ENCODE measurements at places on chromosomes 6 and 20.

DNA sequence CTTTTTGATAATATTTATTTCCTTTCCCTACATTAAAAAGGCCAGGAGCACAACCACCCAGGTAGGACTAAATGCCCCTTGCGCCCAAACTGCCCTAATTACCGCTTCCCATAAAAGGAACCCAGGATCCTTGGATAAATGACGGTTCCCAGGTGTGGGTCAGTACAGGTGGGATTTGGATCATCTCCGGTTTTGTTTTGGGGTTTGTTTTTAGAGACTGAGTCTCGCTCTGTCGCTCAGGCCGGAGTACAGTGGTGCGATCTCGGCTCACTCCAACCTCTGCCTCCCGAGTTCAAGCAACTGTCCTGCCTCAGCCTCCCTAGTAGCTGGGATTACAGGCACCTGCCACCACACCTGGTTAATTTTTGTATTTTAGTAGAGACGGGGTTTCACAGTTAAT lies 28.4 kb downstream of the ZNF217 start:
- no peak for DNase-seq

- DNase-seq = no peak
Measured at GRCh38 chr20:34389954-34390555, 27.0 kb downstream of the ITCH start.

- no peak for DNase-seq
Measured at GRCh38 chr6:125469915-125470314, 168.1 kb upstream of the HDDC2 start.

DNA sequence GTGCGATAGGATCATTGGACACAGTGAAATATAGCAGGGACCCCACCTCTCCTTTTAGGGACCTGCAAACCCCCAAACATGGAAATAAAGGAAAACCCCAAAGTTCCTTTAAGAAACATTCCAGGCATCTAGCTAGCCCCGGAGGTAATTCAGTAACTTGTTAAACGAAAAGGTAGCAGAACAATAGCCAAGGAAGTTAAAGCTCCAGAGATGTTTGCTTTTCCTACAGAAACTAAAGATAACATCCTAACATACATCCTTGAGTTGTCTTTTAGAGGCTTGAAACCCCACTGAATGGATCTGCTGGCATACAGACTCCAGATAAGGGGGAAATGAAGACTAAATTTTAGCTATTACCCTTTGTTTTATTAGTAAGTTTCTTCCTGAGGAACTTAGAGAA lies 51.0 kb downstream of the FAM184A start:
- no peak for DNase-seq

- no peak for DNase-seq
Measured at GRCh38 chr20:24657878-24658620, 188.6 kb downstream of the SYNDIG1 start.

DNA sequence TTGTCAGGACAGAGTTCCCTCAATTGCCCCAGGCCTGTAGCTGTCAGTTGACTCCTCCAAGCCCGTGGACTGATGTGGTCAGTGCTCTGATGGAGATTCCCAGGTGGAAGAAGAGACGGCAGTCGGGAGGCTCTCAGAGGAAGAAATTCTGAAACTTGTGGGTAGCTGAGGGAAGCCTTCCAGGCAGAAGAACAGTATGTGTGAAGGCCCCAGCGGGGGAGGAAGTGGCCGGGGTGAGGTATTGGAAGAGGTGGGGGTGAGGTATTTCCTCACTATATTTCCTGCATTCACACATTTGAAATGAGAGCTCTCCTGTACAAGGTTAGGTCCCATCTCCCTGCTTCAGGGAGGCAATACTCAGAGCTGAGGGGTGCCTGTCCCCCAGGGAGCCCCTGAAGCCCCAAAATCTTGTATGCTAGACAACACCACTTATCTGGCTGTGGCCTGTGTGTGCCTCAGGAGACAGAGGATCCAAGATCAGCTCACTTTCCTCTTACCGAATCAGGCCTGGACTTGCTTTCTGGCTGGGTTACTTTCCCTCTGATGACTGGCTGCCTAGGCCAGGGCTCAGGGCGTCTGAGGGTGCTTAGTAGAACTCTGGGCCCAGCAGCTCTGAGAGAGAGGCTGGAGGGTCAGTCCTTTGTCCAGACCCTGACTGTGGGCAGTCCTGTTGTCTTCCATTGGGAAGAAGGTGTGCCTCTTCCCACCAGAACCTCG lies 49.3 kb upstream of the MYL9 start:
- DNase-seq = peak; percentile 35

GRCh38 chr6:57190140-57190539 lies 18.0 kb downstream of the BAG2 start:
- DNase-seq = peak; percentile 6

DNA sequence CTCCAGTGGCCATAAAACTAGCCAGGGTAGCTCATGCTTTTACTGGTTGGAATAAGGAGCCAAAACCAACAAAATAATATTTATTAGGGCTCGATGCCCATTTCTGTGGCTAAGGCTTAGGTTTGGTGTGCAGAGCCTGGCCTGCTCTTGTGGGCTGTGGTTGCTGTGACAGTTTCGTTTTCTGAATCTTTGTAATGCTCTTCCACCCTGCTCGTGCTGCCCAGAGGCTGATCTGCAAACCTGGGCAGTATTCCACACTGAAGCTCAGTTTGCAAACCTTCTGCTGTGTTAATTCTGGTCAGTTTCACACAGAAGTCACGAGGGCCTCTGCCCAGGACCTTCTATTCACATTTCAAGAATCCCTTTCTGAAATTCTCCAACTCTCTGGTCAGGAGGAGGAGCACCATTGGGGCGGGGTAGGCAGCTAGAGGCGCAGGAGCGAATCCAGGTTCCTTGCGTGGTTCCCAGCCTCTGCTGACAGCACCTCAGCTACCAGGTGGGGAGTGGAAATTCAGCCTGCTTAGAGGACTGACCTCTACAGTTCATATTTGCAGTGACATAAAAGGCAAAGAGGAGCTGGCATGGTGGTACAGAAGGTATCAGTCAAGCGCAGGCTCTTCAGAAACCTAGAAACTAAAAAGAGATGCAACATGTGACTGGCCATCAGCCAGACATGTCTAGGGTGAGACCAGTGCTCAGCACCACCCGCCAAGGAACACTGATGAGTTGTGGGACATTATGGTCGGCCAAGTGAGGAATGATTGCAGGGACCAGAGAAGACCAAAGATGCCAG lies 14.3 kb upstream of the C20orf144 start:
- DNase-seq = no peak

- DNase-seq = peak; percentile 60
Measured at GRCh38 chr6:116364321-116364720, 6.4 kb upstream of the DSE start.

DNA sequence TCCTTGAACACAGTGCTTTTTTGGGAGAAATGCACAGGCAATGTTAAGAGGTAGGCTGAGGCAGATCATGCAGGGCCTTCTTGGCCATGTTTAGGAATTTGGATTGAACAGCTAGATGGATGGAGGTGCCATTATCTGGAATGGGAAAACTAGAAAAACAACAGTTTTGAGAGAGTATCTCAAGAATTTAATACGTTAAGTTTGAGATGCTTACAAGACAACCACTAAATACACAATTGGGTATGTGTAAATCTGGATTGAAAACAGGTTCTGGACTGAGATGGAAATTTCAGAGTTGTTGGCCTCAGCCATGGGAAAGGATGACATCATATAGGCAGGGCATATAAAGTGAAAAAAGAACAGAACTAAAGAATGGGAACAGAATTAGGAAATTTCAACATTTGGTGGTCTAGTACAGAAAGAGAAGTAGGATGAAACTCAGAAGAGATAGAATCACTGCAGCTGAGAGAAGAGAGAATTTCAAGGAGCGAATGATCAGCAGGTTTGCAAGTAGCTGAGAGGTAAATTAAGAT lies 37.1 kb downstream of the NCOA7 start:
- DNase-seq = no peak

DNA sequence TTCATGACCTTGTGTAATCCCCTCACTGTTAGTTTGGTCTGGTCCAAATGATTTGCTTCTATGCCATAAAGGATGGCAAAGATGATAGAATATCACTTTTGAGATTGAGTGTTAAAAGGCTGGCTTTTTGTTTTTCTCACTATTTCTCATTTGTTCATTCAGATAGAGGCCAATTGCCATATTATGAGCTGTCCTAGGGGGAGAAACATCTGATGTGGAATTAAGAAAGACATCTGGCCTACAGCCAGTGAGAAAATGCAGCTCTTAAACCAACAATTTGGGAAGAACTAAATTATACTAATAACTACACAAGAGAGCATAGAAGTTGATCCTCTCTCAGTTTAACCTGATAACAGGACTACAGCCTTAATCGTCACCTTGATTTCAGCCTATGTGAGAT lies 1668.6 kb downstream of the GRIK2 start:
- DNase-seq = no peak

DNA sequence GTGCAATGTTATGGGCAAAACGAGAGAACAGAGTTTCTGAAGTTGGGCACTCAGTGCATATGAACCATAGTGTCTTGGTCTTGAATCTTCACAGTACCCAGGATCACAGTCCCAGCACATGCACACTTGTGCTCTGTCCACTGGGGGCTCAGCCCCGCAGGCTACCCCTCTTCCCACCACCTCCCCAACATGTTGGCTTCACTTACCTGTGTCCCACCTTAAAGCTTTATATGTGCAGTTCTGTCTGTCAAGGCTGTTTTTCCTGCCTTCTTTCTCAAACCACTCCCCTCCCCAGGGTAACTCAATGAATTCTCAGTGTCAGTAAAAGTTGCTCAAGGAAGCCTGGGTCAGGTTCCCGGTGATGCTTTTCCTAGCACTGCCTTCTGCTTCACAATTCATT lies 129.9 kb downstream of the DOK5 start:
- DNase-seq = no peak

- no peak for DNase-seq
Measured at GRCh38 chr20:58330249-58330648, 20.7 kb downstream of the RAB22A start.

GRCh38 chr6:24603241-24603640 lies 42.8 kb downstream of the KIAA0319 start:
- peak; percentile 15 for DNase-seq

DNA sequence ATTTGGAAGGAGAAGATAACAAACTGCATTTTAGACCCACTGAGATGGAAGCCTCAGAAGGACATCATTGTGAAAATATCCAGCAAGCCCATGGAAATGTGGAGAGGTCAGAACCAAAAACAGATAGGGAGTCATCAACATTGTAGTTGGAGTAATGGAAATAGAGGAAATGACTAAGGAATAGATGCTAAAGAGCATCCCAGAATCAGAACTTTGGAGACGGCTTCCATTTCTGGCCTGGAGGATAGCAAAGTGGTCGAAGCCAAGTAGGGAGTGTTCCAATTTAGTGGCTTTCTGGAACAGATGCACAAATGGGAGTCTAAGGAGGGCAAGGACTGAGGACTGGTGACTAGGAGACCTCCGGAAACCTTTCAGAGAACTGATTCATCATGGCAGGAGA lies 3.6 kb downstream of the BEND6 start:
- DNase-seq = no peak

DNA sequence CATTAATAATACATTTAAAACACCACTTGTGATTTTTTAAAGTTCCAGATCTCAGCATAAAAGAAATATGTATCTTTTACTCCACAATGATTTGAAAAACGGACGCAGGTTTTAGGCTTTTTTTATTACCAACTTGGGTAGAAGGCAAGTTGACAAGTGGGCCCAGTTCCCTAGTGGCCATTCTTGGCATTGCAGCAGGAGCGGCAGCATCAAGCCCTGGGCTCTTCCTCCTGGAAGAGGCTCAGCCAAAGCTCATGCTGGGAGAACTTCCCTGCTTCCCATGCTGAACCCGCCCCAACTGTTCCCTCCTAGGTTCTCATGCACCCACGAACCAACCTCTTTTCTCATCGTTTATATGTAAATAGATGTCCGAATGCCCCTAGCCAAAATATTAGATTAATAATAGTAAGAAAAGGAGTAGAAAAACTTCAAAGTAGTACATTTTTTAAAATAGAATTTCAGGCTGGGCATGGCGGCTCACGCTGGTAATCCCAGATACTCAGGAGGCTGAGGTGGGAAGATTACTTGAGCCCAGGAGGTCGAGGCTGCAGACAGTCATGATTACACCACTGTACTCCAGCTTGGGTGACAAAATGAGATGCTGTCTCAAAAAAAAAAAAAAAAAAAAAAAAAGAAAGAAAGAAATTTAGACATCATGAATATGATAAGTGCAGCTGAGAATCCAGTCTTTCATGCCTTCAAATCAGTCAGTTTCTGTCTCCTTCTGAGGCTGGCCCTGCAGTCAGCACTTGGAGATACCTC lies 18.2 kb upstream of the MYB start:
- DNase-seq = peak; percentile 63

- DNase-seq = peak; percentile 47
Measured at GRCh38 chr6:16822975-16823717, 61.9 kb upstream of the ATXN1 start.

DNA sequence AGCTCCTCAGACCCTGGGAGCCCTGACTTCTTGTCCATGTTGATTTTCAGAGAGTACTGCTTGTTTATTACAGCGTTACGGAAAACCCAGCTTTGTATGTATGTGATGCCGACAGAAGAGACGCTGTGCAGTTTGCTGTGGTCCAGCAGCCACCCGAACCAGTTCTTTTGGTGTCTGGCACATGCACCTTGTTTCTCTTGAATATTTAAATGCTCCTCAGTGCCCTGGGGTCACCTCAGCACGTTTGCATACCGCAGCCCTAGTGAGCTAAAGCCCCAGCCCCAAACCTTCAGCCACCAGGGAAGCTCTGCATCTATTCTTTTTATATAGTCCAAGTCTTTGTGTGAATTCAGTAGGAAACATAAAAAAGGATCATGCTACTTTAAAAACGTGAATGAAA lies 39.9 kb downstream of the AFDN start:
- no peak for DNase-seq

DNA sequence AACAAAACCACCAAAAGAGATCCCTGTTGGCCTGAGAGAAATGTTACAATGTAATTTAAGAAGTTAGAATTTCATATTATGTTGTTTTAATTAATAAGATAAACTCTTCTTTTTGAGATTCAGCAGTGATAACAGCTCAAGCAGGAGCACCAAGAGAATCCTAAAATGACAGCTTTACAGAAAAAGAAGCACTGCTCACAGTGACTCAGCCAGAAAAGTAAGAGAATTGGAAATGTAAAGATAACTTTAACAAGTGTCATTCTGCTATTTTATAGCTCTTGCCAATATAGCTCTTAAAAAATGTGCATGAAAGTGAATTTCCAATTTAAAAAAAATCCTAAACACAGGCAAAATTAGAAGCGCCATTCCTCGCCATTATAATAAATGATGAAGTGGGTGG lies 111.3 kb downstream of the UBE3D start:
- DNase-seq = no peak

GRCh38 chr6:158043586-158044524 lies 62.2 kb downstream of the SYNJ2 start:
- DNase-seq = no peak

DNA sequence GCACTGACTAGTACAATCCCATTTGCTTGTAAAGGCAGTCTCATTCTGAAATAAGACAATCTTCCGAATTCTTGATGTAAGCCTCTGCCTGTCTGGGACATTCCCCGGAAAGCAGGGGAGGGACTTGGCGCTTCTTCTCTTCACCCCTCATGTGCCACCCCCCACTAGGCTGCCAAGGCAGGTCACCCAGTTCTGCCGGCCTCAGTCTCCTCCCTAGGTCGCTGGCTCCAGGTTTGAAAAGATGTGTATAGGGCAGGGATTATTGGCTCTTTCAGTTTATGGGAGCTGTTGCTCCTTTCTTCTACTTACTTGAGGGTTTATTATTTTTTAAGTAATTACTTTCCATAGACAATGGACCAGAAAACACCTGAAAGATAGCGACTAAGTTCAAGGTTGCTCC lies 158.1 kb upstream of the RPS6KA2 start:
- DNase-seq = no peak
